ENCODE measurements at places on chromosomes 2 and 18. TPM values are rescaled to one million over a fixed set of nuclear protein-coding genes. Genes with fewer than 3 reads are reported as not detected.

The MBOAT2 gene
- polyA plus RNA-seq: 102 TPM

The COL4A4 gene
- 0.15 TPM for polyA plus RNA-seq

The SLC9A4 gene
- 0.48 TPM for polyA plus RNA-seq

The DSG2 gene
- 7.2 TPM for polyA plus RNA-seq

The MDH1B gene
- polyA plus RNA-seq: 0.43 TPM

The DUSP2 gene
- 4.6 TPM for polyA plus RNA-seq

The PLCD4 gene
- polyA plus RNA-seq: 50.0 TPM

GRCh38 chr2:60499651-60500265 is 53.7 kb downstream of the BCL11A start:
- no peak for DNase-seq

GRCh38 chr2:109472331-109472959 is 141.3 kb downstream of the SEPTIN10 start:
- DNase-seq: no peak

DNA sequence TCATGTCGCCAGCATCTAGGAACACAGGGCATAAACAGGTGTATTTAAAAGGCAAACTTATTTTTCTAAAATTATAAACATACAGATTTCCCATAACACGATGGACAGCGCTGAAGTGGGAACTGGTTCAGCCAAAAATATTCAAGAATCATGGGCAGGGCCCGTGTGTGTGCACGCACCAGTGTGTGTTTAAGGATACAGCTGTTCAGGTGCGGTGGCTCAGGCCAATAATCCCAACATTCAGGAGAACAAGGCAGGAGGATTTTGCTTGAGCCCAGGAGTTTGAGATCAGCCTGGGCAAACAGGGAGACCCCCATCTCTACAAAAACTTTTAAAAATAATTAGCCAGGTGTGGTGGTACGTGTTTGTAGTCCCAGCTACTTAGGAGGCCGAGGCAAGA is 288.6 kb upstream of the HDAC4 start:
- DNase-seq: no peak

DNA sequence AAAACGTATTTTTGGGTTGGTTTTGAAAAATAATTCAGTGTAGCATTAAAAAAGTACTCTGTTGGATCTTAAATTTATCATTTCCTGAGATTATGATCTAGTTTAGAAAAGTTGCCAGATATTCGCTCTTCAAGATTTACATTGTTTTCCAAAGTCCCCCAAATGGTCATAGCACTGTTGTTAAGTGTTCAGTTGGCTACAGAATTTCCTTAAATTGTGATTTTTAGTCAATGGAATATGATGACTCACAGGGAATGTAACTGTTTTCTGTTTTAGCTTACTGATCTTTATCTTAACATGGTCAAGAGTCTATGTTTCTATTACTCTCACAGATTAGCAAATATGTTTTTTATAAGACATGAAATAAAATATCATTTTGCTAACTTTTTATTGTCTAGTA is 23.2 kb downstream of the PLCL1 start:
- DNase-seq: no peak

- no peak for DNase-seq
These were observed 193.8 kb upstream of the SP5 start for GRCh38 chr2:170521299-170521698.

DNA sequence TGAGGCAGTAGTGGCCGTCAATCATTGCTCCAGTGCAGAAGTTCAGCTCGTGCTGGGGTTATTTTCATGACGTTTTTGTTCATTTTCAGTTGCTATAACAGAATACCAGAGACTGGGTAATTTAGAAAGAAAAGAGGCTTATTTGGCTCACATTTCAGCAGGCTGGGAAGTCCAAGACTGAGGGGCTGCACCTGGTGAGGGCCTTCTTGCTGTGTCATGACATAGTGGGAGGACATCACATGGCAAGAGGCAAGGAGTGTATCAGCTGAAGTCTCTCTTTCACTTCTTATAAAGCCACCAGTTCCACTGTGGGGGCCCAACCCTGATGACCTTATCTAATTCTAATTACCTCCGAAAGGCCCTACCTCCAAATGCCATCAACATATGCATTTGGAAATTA is 58.0 kb upstream of the DPP10 start:
- no peak for DNase-seq

- no peak for DNase-seq
These were observed 105.8 kb upstream of the SPOPL start for GRCh38 chr2:138395565-138396306.

- DNase-seq: no peak
These were observed 117.6 kb downstream of the BCL2L11 start for GRCh38 chr2:111238296-111238695.

- no peak for DNase-seq
These were observed 248.9 kb downstream of the PIEZO2 start for GRCh38 chr18:10900435-10900834.

DNA sequence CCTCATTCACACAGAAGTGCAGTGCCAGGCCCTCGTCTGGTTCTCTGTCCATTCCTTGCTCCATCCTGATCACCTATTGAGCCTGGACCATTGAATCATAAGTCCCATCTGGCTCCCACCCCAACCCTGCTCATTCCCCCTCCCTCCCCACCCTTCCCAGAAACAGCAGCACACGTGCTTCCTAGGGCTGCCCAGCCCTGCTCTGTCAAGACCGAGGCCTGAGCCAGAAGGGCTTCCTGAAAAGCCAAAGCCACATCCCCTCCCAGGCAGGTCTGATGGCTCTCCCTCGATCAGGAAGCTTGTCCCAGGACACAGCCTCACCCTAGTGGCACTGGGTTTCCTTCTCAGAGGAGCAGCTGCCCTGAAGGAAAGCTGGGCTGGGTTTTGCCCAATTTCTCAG is 79.8 kb upstream of the FZD7 start:
- no peak for DNase-seq

Data from muscle of back (tissue), 13 donors.